DMS 273 treated with DMSO at 0.1 percent for 48 hours (cell line): ENCODE measurements at places on chromosomes 11 and 22.

DNA sequence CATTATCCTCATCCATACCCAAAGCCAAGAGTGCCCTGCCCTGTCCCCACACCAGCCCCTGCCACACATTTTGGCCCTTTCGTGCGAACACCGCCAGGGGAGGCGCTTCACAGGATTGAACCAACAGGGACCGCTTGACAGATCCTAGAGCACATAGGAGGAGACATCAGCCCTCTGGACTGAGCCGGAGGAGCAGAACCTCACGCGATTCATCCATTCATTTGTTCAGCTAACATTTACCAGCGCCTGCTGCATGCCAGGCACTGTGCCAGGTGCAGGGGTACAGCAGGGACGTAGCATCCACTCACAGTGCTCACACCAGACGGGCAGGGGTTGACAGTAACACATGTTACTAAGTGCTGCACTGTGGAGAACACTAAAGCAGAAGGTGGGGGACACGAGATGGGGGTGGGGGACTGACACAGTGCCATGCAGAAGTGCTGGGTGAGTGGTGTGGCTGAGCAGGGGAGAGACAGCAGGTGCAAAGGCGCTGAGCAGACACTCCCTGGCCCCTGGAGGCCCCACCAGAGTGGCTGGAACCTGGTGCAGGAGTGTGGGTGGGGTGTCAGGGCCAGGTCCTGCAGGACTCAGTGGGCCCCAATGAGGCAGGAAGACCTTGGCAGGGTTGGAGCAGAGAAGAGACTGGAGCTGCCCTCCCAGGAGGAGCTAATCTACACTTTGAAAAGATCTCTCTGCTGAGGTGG, 3.4 kb downstream of the GNAZ start:
- no peak for DNase-seq

GRCh38 chr11:22657101-22657694, 9.2 kb upstream of the GAS2 start:
- DNase-seq, result no peak

DNA sequence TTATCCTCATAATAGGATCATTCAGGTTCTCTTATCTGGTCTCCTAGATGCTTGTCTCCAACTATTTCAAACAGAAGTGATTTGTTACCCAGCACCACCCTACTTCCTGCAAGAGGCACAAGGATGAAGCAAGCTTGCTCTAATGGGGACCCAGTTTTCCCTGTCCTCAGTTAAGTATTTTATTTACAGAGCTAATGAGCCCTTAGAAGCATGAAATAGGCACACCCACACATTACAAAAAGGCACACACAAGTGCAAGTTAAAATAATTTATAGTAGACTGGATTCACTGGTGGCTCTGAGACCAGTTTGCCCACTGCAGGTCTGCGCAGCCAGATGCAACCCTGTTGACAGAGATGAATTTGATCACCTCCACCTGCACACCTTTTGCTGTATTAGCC, 167.5 kb downstream of the KIRREL3 start:
- DNase-seq, result no peak

GRCh38 chr11:33874910-33875490, 16.9 kb downstream of the LMO2 start:
- no peak for DNase-seq

GRCh38 chr22:48741540-48741939, 1086.1 kb downstream of the BRD1 start:
- DNase-seq, result no peak

GRCh38 chr11:68509066-68509465, 48.5 kb downstream of the PPP6R3 start:
- DNase-seq, result no peak

GRCh38 chr11:119482521-119483011, 59.6 kb upstream of the THY1 start:
- no peak for DNase-seq

DNA sequence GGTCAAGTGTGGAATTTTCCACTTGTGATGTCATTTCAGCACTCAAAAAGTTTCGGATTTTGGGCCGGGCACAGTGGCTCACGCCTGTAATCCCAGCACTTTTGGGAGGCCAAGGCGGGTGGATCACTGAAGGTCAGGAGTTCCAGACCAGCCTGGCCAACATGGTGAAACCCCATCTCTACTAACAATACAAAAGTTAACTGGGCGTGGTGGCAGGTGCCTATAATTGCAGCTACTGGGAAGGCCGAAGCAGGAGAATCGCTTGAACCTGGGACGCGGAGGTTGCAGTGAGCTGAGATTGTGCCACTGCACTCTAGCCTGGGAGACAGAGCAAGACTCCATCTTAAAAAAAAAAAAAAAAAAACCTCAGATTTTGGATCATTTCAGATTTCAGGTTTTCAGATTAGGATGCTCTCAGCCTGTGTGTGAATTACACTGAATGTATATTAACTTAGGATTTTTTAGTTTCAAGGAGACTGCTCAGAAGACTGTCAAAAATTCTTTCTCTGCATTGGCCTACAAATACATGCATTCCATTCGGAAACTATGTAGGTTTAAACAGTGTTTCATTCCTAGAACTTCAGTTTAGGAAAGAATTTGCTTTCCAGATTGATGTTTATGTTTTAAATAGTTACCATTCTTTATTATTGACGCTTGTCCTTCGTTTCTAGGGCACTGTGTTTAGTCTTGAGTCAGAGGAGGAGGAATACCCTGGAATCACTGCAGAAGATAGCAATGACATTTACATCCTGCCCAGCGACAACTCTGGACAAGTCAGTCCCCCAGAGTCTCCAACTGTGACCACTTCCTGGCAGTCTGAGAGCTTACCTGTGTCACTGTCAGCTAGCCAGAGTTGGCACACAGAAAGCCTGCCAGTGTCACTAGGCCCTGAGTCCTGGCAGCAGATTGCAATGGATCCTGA, 48.0 kb downstream of the BID start:
- DNase-seq, result no peak

GRCh38 chr22:27422442-27422841, 379.1 kb downstream of the MN1 start:
- no peak for DNase-seq

DNA sequence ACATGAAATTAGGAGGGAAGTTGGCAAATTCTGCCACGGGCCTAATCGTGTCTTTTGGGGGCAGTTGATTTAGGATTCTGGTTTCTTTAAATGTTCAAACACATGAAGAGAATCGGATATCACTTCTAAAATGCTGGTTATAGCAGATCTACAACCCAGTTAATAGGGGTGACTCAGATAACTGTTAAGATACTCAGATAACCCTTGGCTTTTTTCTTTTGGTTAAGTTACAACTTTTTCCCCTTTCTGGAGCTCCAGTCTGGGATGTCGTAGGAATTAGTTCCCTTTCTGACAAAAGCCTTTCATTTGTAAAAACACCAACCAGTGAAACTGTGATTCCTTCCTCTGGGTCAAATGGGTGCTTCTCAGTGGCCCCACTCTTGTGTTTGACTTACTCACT, 976 bp downstream of the DEPDC7 start:
- DNase-seq, result no peak

DNA sequence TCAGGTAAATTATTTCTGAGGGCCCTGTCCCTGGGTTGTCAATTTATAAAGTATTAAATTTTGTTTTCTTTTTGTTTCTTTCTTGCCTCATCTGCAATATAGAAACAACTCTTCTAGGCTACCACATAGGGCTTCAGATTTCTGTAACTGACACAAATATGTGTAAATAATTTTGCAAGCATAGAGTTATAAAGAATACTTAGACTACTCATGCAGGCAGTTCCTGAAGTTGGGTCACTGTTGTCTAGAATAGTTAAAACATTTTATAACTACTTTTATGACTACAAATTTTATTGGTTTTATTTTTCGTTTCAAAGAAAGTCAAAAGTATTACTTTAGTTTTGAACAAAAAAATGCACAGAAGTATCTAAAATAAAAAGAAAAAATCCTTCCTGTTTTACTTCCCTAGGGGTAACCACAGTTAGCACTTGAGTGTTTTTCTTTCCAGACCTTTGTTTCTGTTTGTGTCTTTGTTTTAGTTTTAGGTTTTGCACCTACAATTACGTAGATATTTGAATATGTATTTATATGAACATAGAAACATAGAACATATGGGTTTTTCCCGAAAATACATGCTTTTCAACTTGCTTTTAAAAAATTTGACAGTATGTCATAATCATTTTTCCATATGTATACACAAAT, 12.4 kb upstream of the TMEM123 start:
- DNase-seq, result no peak

- DNase-seq, result no peak
These were observed 43.0 kb downstream of the TRMU start for GRCh38 chr22:46378426-46379065.

GRCh38 chr11:112579282-112579681, 318.6 kb upstream of the PLET1 start:
- DNase-seq, result no peak

- DNase-seq, result no peak
These were observed 130.8 kb downstream of the HIPK3 start for GRCh38 chr11:33387996-33388395.

DNA sequence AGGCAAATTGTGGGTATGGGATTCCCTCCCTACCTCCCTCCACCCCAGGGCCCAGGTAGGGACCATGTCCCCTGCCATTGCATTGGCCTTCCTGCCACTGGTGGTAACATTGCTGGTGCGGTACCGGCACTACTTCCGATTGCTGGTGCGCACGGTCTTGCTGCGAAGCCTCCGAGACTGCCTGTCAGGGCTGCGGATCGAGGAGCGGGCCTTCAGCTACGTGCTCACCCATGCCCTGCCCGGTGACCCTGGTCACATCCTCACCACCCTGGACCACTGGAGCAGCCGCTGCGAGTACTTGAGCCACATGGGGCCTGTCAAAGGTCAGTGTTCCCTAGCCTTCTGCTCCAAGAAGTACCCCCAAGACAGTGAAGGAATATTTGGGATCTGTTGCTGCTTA, at the start of gene TOMT:
TSS of gene TOMT (plus strand) at position 37 of the 400 bp plus-strand sequence. CDS start at position 65, 28 bp downstream.
- no peak for DNase-seq

GRCh38 chr11:127677660-127678425, 677.3 kb upstream of the KIRREL3 start:
- no peak for DNase-seq

GRCh38 chr22:36386900-36387708, 663 bp downstream of the MYH9 start:
- DNase-seq, result no peak

GRCh38 chr11:23956586-23956985, 540.3 kb upstream of the LUZP2 start:
- DNase-seq, result no peak

DNA sequence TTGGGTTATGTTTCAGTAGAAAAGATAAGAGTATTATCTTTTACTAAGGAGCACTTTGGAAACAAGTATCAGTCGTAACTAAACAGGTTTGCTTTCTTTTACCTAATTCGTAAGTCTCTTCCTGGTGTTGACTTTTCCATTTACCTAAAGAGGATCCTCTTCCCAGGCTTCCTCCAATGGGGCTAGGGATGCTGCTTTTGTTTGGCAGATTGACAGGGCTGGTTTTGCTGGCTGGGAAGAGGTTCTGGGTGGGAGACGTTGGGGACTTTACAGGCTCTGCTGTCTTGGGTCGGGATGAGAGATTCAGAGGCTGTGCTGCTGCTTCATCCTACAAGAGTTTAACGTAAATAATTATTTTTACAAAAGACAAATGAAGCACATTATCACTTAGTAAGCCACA, 306.7 kb downstream of the SOX6 start:
- DNase-seq, result no peak

DNA sequence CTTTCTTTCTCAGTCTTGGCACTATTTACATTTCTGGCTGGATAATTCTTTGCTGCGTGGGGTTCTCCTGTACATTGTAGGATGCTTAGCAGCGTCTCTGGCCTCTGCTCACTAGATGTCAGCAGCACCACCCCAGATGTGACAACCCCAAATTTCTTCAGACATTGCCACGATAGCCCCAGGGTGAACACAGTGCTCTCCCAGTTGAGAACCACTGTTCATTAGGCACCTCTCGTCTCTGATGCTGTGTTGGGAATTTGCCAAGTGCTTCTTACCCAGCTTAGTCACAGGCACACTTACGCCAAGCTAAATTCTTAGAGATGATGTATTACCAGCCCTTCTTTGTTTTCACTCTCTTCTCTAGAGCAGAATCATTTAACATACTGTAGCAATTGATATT, 9.4 kb downstream of the TRIM6 start:
- DNase-seq, result no peak

DNA sequence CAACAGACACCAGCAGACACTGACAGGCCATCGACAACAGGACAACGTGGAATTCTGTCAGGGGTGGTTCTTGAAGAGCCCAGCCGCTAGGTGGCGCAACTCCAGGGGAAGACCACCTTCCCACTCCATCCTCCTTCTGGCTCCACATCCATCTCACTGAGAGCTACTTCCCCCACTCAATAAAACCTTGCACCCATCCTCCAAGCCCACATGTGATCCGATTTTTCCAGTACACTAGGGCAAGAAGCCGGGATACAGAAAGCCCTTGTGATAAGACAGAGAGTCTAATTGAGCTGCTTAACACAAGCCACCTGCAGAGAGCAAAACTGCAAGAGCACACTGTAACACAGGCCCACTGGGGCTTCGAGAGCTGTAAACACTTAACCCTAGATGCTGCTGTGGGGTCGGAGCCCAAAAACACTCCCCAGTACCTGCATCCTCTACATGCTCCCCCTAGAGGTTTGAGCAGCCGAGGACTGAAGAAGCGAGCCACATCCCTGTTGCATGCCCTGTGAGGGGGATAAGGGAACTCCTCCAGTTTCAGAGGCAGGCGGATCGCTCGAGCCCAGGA, 11.5 kb upstream of the RAB39A start:
- DNase-seq, result no peak

GRCh38 chr22:49726022-49726681, 101.5 kb downstream of the BRD1 start:
- DNase-seq, result no peak

- no peak for DNase-seq
These were observed 249.3 kb downstream of the CASP12 start for GRCh38 chr11:104649002-104649401.

GRCh38 chr22:28365371-28365770, 314.3 kb downstream of the TTC28 start:
- DNase-seq, result no peak

GRCh38 chr11:44661311-44661717, 65.4 kb upstream of the TSPAN18 start:
- DNase-seq, result no peak

DNA sequence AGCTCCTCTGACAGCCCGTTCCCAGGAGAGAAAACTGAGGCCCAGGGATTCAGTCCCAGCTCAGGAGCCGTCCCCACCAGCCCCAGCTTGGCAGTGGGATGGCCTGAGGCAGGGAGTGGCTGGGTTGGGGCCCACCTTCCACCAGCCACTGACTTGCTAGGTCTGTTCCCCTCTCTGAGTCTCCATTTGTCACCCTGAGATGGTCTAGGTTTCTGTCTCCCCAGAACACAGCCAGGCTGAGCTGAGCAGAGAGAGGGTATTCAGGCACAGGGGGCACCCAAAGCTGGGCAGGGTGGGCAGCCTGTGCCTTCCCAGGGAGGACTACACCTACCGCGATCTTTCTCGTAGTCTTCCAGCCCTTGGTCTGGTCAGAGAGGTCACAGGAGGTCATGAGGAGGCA, 95.7 kb downstream of the PDE2A start:
- no peak for DNase-seq

DNA sequence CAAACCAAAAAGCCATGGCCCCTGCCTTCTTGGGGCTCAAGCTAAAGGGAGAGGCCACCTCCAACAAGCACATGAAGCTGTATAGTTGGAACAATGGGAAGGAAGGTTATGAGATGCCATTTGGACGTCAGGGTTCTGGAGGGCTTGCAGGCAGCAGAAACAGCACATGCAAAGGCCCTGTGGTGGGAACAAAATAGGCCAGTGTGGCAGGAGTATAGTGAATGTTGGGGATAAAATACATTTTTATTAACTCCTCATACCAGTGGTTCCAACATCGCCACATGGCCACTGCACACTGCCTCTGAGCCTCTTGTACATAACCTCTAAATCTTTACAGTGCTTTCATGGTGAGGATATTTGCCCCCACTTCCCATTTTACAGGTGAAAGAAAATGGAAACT, 32.2 kb upstream of the MN1 start:
- DNase-seq, result no peak
